ENCODE measurements at places on chromosomes 11 and 22. TPM values are rescaled to one million over a fixed set of nuclear protein-coding genes. Genes with fewer than 3 reads are reported as not detected.

APOBEC3F gene
- total RNA-seq, result 21.4 TPM

TP53AIP1 gene
- 0.47 TPM for total RNA-seq

SYCE3 gene
- not detected for total RNA-seq

KRTAP5-7 gene
- total RNA-seq, result 0.25 TPM

FOLR3 gene
- total RNA-seq, result not detected

USH1C gene
- total RNA-seq, result 0.54 TPM

OR51I1 gene
- total RNA-seq, result 0.93 TPM

SLC15A3 gene
- 5.0 TPM for total RNA-seq

CD44 gene
- 2.9 TPM for total RNA-seq

WT1 gene
- total RNA-seq, result 131 TPM

IRAG1 gene
- 13.1 TPM for total RNA-seq

APOL6 gene
- total RNA-seq, result 1.2 TPM

OR51B4 gene
- total RNA-seq, result 0.47 TPM

MRGPRX3 gene
- not detected for total RNA-seq

- no peak for DNase-seq
These were observed 16.7 kb downstream of the ATG2A start for GRCh38 chr11:64900263-64900678.

- DNase-seq, result no peak
These were observed 42.5 kb downstream of the RBFOX2 start for GRCh38 chr22:35986088-35986487.

GRCh38 chr11:66784575-66784974, 55.6 kb upstream of the SPTBN2 start:
- DNase-seq, result no peak

DNA sequence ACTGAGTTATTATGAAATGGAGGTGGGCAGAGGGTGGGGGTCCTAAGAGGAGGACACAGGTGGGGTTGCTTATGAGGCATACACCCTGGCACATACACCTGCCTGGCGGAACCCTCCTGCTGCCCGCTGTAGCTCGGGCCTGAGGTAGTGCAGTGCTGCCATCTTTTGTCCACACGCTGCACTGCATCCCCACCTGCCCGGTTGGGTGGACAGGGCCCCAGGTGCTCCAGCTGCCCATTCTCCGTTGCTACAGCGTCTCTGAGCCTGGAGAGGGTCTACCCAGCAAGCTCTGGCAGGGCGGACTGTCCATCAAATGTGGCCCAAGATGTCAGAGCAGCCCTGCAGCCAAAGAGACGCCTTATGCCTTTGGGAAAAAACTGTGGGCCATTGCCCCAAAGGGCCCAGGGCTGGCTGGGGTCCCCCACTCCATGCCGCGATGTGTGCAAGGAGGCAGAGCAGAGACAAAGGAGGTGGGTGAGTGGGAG, 131.2 kb downstream of the BUD13 start:
- peak; percentile 76 for DNase-seq

DNA sequence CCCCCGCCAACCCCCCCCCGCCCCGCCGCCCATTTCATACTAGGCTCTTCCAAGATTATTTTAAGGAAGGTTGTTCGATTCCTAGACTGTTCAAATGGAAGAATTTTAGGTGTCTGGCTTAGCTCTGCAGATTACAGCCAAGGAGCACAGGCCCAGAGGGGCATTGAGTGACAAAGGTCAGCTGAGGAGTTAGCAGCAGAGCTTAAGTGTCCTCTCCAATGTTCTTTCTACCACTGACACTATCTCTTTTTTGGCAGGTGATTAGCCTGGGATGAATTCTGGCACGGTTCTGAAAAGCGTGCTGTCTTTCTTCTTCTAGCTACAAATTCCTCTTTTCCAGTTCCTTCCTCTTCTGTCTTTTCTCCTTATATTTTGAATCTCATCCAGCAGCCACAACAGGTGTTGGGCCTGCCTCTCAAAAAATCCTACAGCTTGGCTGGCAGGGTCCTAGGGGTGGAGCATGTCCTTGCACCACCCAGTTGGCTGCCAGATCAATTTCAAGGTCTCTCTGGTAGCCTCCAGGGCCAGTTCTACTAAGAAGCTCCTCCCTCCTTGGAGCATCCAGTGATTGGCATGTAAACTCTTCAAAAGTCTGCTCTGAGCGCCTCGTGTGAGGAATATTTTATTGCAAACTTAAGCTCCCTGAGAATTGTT, 23.0 kb downstream of the KCNE3 start:
- DNase-seq, result no peak

- DNase-seq, result no peak
These were observed 156.0 kb upstream of the SOX6 start for GRCh38 chr11:16512198-16512898.

DNA sequence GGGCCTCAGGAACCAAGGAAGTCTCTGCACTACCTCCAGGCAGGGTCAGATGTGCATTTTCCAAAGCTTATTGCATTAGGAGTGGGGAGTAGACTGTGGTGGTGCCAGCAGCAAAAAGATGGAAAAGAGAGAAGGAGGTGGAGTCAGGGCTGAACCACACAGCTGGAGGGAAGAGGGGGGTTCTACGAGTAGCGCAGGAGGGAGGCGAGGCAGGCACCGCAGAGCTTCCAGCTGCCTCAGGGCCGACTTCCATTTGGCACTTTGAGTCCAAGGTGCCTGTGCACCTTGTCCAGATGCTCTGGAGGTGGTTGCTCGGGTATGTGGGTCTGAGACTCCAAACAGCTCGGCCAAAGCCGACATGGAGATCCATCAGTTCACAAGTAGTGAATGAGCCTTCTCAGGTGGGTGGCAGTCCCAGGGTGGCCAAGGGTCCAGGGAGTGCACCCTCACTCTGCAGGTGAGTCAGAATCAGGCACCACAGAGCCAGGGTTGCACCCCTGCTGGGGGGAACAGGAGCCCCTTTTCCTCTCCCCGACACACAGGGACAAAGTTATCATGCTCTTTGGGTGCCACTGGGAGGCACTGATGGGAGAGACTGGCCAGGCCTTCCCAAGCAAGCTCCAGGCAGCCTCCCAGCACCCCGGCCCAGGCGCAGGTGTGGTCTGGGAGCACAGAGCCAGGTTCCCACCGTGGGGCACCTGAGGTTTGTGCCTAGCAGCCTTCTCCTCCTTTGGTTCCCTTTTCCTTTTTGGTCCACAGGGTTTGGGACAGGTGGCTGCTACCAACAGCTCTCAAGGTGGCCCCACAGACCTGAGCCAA, 30.2 kb downstream of the GGT5 start:
- no peak for DNase-seq

DNA sequence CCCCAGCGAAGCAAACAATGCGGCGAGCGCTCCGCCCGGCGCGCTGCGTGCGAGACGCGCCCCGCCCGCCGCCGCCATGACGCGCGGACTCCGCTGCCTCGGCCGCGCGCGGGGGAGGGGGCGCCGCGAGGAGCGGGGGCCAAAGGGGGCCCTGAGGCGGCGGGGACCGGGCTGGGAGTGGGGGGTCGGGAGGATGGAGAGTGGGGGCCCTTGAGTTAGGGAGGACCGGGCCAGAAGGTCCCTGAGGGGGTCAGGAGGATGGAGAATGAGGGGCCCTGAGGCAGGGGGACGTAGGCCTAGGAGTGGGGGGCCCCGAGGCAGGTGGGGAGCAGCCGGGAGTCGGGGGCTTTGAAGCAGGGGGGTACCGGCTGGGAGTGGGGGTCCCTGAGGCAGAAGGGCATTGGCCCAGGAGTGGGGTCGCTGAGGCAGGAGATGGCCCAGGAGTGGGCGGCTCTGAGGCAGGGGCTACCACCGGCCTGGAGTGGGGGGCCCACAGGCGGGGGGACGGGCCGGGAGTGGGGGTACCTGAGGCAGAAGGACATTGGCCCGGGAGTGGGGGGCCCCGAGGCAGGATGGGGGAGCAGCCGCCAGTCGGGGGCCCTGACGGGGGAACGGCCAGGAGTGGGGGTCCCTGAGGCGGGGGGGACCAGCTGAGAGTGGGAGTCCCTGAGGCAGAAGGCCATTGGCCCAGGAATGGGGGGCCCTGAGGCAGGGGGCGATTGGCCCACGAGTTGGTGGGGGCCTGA, at the start of gene BRD1:
Gene BRD1, minus strand, starts transcription at position 21 of the 746 bp plus-strand sequence. CDS start 3,556 bp downstream, outside the sequence.
- DNase-seq, result no peak

- DNase-seq, result no peak
These were observed 37.8 kb downstream of the PLEKHA7 start for GRCh38 chr11:16976379-16976778.

DNA sequence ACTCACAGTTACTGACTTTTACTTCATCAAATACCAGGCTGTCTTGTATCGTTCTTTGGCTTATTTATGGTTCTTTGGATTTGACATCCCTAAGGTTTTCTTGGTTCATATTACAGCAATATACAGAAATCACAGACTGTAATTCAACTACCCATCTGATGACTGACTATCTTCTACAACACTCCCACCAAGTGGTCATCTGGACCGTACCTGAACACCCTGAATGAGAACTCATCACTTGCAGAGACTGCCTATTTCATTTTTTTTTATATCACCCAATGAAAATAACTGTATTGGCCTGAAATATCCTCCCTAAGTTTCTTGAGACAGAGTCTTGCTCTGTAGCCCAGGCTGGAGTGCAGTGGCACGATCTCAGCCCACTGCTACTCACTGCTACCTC, 9.5 kb upstream of the UPB1 start:
- DNase-seq, result no peak

GRCh38 chr11:74675761-74676160, 55.5 kb downstream of the CHRDL2 start:
- DNase-seq, result no peak

GRCh38 chr11:98260983-98261382, 759.8 kb upstream of the CNTN5 start:
- DNase-seq, result no peak

DNA sequence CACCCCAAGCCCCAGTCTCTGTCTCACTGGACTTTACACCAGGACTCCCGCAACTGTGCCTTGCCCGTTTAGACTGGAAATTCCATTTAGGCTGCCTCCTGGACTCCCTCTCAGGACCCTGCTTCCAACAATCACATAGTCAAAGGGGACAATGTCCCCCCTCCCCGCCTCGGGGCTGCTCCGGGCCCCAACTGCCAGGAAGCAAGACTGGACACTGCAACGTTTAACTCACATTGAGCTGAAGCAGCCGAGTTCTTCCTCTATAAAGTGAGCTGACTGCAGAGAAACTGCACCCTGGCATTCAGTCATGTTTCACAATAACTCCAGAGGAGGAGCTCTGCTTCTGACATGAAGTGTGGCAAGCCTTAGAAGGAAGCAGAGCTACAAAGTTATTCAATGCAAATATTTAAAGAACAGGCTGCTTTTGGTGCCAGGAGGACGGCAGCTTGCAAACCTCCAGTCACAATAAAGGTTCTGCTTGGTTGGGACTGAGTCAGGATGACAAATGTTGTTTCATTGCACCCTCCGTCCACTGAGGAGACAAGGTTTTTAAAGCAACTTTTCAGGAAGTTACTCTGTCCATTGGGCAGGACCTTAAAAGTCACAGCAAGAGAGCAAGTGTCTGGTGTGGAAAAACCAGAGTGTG, 19.9 kb downstream of the PACSIN2 start:
- no peak for DNase-seq

- no peak for DNase-seq
These were observed 827 bp downstream of the GSC2 start for GRCh38 chr22:19149047-19149883.

- peak; percentile 2 for DNase-seq
These were observed 96.9 kb upstream of the PITPNB start for GRCh38 chr22:28015676-28016601.

DNA sequence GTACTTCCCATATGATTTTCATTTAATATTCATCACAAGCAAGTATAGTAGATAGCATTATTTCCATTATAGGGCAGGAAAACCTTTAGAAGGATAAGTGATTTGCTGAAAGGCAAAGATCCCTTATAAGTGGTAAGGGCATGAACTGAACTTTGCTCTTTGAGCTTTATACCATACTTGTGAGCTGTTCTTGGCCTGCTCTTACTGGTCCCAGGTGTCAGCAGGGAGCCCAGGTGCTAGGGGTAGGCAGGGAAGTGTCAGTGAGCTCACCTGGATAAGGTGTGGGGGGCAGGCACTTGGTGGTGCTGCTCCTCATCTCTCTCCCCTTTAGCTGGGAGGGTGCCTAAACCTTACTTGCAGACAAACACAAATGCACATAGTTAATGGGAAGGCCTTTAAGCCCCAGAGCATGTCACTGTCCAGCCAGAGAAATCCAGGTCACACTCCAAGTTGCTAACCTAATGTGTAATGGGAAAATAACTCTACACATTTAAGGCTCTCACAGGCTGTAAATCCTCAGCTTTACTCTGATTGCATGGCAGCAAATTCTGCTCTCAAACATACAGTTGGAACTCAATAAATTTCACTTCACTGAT, 114.4 kb downstream of the PLEKHA7 start:
- DNase-seq, result no peak

DNA sequence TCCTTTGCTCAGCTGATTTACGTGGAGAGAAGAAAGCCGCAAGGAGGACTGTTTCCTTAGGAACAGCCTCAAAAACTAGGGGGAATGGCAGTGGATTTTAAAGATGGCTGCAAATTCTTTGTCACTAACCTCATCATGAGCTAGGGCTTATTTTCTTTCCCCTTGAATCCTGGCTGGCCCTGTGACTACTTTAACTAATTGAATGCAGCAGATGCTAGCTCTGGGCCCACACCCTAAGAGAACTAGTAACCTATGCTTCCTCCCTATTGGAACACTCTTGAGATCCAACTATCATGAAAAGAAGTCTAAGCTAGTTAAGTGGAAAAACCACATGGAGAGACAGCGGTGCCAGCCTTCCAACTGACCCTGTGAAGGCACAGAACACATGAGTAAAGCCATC, 421.3 kb upstream of the NARS2 start:
- no peak for DNase-seq

GRCh38 chr11:108797578-108798100, 132.8 kb downstream of the DDX10 start:
- DNase-seq, result no peak

DNA sequence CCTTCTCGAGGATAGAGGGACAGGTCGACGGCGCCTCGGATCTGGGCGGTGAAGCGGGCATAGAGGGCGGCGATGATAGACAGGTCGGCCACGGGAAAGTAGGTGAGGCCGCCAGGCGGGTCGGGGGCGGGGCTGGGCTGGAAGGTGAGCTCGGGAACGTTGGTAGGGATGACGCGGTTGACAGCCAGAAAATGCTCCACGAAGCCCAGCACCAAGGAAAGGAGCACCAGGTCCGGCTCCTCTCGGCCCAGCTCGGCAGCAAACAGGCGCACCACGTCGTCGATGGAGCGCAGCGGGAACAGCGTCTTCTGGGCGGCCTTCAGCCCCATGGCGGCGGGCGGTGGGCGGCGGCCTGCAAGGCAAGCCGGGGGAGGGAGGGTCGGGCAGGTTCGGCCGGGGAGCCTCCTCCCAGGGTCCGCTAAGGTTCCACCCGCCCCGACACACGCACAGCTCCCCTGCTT, 540 bp downstream of the MEN1 start:
- DNase-seq, result no peak

GRCh38 chr22:45429981-45430775, 16.7 kb downstream of the RIBC2 start:
- DNase-seq, result no peak

All from mesothelial cell of epicardium (in vitro differentiated cells).